ENCODE measurements at places on chromosomes 1 and 21.

DNA sequence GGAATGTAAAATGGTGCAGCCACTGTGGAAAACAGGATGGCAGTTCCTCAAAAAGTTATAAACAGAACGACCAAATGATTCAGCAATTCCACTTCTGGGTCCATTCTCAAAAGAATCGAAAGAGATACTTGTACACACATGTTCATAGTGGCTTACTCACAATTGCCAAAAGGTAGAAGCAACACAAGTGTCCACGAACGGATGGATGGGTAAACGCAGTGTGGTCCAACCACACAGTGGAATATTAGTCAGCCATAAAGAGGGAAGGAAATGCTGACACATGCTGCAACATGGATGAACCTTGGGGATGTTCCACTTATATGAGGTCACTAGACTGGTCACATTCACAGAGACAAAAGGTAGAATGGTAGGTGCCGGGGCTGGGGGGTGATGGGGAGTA, 5.3 kb downstream of the KRTAP10-1 start:
- DNase-seq: no peak

- no peak for DNase-seq
These were observed 722 bp upstream of the PODN start for GRCh38 chr1:53061123-53061858.

DNA sequence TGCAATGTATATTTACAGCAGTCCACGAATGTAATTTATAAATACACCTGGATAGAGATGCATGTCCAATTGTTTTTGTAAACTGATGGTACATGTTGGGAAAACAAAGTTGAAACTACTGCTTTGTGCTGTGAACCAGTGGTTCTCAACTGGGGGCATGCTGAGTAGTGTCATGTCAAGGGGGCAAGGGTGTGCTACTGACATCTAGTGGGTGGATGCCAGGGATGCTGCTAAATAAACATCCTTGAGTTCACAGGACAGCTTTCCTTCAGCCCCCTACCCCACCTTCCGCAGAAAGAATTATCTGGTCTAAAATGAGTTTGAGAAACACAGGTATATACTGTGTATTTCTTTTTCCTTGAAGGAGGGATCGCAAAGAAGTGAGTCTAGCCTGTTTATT, 95.9 kb downstream of the RASAL2 start:
- no peak for DNase-seq

GRCh38 chr1:155206891-155207805, 549 bp downstream of the THBS3 start:
- DNase-seq: peak; percentile 83

- DNase-seq: no peak
These were observed 25.0 kb downstream of the SLAMF1 start for GRCh38 chr1:160621633-160622413.

DNA sequence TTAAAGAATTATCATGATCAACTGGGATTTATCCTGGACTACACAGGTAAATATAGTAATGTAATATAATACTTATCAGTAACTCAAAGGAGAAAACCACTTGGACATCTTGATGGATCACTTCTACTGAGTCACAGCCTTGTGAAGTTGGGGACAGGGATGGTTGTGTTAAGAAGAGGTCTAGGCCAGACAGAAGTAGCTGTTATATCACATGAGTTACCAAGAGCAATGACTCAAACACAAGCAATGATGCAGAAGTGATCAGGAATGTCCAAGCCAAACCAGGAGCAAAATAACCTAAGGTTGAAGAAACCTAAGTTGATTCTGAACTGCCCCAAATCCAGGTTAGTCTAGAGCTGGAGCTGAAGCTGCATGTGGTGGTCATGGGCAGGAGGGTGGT, 424.5 kb upstream of the DAB1 start:
- DNase-seq: no peak

- no peak for DNase-seq
These were observed 144.6 kb upstream of the CD34 start for GRCh38 chr1:208055535-208055934.

GRCh38 chr1:222785529-222785928, 29.3 kb upstream of the DISP1 start:
- no peak for DNase-seq

GRCh38 chr21:42674351-42674940, 21.0 kb downstream of the PDE9A start:
- no peak for DNase-seq

- no peak for DNase-seq
These were observed 38.2 kb upstream of the PPP1R15B start for GRCh38 chr1:204449678-204450280.

GRCh38 chr1:15180189-15180588, 26.6 kb downstream of the TMEM51 start:
- no peak for DNase-seq

GRCh38 chr1:162756523-162756922, 34.0 kb upstream of the HSD17B7 start:
- DNase-seq: no peak

DNA sequence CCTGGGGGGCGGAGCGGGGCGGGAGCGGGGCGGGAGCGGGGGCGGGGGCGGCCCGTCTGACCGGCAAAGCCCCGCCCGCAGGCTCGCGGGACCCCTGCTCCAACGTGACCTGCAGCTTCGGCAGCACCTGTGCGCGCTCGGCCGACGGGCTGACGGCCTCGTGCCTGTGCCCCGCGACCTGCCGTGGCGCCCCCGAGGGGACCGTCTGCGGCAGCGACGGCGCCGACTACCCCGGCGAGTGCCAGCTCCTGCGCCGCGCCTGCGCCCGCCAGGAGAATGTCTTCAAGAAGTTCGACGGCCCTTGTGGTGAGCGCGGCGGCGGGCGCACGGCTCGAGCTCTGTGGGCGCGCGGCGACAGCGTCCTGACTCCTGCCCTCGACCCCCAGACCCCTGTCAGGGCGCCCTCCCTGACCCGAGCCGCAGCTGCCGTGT, 21.2 kb downstream of the AGRN start:
- DNase-seq: no peak

DNA sequence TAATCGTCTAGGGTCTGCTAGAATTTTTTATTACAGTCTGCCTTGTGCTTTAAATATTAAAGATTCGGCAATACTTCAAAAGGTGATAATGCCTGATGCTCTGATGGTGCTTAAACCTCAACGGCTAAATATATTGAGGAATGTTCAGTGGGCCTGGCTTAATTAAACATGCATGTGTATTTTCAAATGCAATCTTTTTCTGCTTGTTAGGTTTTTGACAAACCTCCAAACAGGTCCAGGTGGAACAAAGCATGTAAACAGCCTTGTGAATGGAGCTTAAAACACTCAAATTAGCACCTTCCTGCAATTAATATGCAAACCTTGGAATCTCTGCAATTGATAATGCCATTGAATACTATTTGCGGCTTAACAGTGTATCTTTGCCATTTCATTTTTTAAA, 334.9 kb downstream of the BARHL2 start:
- DNase-seq: no peak

DNA sequence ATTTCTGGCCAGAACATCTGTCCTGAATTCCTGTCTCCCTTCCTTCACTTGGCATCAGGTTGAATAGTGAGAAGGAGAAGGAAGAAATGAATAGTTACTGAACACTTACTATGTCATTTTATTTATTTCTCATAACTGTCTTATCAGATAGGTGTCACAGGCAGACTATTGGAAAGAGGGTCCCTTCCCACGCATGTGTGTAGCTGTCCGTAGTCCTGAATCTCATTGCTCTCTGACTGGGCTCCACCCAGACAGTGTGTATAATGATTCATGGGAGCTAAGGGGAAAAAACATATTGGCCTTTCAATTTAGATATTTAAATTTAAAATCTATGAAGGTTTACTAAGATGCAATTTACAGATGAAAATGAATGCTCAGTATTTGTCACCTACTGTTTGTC, 86.1 kb downstream of the OMA1 start:
- no peak for DNase-seq

- no peak for DNase-seq
These were observed 277.3 kb downstream of the MATN1 start for GRCh38 chr1:30446095-30446494.

DNA sequence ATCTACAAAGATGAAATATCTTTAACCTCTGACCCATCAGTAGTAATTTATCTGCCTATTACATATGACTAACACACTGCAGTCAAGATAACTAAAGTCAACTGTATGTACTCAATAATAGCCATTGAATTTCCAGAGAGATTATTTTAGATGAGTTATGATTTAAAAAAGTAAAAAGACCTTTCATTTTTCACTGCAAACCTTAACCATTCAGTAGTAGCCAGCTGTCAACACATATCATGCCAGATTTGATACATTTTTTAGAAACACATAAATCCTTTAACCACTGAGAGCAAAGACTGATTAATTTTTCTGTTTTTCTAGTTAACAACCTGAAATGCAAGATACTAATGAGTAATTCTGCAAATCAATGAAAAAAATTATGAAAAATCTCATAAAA, 31.0 kb downstream of the PALMD start:
- no peak for DNase-seq

GRCh38 chr1:209659909-209660308, 7.7 kb upstream of the LAMB3 start:
- no peak for DNase-seq

DNA sequence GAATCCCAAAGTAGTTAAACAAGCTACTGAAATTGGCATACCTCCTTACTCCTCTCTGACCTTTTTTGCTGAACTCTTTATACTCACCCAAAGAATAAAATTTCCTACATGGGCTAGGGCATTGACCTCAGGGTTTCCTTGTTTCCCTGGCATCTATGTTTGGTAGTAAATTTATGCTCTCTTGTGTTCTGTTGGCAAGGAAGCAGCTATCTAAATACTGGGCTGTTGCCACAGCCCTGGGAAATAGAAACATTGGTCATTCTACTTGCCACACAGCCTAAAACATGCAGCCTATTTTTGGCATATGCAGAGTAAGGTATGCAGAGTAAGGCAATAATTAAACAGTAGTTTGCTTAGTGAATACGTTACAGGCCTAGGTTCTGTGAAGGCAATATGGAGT, 351.4 kb downstream of the HLX start:
- DNase-seq: no peak

DNA sequence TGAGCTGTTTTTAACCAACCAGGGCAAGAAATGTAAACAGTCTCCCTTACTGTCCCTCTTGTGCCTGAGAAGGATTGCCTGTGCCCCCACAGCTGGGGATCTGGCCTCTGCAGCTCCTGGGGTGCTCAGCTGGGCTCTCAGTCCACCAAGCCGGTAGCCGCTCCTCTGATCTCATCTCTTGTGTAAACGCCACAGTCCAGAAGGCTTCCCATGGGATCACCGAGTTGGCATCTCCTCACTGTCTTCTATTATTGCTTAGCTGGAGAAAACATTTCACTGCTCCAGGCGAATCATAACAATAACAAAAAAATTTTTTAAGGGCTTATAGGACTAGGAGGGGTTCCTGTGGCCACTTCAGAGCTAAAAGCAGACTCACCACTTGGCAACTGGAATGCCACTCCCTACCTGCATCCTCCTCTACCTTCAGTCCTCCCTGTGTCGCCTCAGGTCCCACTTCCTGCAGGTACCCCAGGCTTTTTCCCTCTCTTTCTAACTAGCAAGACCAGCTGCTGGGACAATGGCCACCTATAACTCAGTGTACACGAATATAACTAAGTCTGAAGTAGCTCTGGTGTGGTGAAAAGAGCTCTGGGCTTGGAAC, 75.8 kb downstream of the ATP1A1 start:
- no peak for DNase-seq

GRCh38 chr1:2504949-2505272, 21.5 kb downstream of the PANK4 start:
- no peak for DNase-seq

GRCh38 chr1:13754510-13755103, 54.6 kb downstream of the PRDM2 start:
- DNase-seq: no peak

- no peak for DNase-seq
These were observed 5.7 kb downstream of the TNNT2 start for GRCh38 chr1:201371792-201372191.

DNA sequence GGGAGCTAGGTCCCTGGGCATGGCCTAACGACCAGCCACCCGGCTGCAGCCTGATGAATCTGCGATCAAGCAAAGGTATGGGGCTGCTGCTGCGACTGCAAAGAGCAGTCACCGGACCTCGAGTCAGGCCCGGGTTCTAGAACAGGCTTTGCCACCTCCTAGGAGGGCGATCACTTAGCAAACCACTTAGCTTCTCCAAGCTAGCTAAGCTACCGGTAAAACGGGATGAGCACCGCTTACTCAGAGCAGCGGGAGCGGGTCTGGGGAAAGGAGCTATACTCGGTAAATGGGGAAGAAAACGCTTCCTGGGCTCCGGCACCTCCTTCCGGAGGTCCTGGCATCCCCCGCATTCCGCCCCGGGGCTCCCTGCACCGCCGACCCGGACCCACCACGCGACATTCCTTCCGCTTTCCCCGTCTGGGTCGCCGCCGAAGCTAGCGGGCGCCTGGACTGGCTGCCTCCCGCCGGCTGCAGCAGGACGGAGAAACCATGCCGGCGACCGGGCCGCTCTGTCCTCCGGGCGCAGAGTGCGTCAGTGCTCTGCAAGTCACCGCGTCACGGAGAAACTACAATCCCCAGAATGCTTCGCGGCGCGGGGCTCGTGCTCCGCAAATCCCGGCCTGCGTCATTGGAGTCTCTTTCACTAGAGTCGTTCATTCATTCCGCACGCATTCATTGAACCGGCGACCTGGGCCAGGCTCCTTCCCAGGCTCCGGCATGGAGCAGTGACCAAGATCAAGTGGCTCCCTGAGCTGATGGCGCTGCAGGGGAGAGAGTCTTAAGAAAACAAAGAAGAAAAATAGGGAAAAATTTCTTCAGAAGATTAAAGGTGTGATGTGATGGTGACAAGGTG, at the start of gene LSM10:
Gene LSM10, minus strand, starts transcription at position 531 of the 853 bp plus-strand sequence. CDS start 3,779 bp downstream, outside the sequence.
- peak; percentile 81 for DNase-seq

GRCh38 chr1:56627636-56628039, 17.5 kb upstream of the PRKAA2 start:
- no peak for DNase-seq

DNA sequence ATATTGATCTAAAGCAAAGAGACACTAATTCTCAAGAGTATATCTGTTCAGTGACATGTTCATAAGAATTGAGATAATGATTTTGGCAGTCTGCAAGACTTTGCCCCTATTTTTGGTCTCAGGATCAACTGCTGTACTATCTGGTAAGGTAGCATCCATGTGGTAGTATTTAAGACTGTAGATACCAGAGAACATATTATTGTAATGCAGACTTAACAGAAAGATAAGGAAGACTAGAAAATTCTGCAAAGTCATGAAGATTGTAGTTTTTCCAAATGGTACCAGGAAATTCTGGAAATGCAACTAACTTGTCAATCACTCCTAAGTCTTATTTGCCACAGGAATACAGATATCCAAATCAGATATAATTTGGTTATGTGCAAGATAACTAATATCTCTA, 35.1 kb downstream of the RNF2 start:
- no peak for DNase-seq
